ENCODE measurements at places on chromosomes 4 and X.

GRCh38 chr4:159141193-159141592, 38.3 kb downstream of the RAPGEF2 start:
- no peak for DNase-seq

DNA sequence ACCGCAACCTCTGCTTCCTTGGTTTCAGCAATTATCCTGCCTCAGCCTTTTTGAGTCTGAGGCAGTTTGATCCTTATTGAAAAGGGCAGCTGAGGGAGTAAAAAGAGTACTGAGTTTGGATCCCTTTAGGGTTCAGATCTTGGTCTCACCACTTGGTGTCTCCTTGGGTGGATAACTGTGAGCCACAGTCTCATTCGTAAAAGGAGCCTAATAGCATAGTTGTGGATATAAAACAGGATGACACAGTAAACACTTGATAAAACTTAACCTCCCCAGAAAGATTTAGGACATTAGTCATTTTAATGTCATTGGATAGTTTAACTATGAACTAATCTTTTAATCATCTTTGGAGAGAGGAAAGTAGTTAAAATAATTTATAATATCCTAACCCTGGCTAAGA, 173.0 kb downstream of the ANK2 start:
- no peak for DNase-seq

DNA sequence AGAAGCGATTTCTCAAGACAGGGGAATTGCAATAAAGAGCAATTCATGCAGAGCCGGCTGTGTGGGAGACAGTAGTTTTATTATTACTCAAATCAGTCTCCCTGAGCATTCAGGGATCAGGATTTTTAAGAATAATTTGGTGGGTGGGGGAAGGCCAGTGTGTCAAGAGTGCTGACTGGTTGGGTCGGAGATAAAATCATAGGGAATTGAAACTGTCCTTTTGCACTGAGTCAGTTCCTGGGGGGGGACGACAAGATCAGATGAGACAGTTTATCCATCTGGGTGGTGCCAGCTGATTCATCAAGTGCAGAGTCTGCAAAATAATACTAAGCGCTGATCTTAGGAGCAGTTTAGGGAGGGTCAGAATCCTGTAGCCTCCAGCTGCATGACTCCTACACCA, 502.4 kb downstream of the NLGN4X start:
- DNase-seq: no peak

DNA sequence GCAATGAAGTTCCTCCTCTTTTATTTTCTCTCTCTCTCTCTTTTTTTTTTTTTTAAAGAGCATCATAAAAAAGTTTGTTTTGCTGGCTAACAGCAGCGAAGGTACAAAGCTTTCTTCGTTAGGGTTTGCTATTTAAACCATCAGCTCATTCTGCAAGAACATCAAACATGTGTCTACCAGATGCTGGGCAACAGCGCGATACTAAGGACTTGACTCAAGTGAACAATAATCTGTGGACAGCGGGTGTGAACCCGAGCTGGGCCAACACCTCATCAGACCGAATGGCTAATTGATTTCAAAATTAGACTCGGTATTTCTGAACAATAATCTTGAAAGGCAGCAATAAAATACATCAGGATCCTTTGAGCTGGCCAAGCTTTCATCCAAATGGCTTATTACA, 246.4 kb downstream of the FBXO8 start:
- no peak for DNase-seq
